ENCODE measurements at places on chromosomes 7 and 10.

DNA sequence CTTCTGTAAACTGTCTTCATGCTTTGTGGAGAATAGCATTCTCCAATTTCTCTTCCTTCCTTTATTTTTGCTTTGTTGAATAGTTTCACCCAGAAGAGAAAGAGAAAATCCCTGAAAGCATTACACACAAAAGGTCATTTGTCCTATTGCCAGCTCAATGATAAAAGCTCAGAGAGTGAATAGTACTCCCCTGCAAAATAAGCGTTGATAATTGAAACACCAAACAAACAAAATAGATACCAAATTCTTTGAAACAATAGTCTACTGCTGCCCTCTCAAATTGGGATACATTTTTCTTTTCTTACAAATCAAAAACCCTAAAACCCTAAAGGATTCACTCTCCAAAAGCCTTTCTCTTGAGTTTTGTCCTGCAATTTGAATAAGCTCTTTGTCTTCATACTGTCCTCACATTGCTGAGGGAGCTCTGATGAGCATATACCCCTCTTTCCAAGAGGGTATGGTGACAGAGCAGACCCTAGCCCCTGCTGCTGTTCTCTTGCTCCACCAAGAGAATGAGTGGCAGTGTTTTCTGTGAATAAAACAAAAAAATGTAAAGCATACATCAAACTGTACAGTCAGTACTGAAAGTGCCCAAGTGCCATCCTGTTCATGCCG, 134.4 kb downstream of the CSTF2T start:
- DNase-seq, result no peak

DNA sequence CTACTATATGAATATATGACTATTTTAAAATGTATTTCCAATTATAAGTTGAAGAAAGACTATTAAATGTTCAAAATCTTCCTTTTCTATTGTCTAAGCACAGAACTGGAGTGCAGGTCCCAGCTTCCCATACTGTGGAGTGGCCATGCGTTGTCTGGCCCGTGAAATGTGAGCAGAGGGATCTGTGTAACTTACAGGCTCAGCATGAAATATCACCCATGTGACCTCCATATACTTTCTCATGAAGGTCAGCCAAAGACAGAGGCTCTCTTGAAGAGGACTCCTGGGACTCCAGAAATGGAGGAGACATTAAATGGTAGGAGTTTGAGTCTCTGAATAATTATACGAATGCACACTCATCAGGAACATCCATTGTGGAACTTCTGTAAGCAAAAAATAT, 92.4 kb upstream of the CAV2 start:
- no peak for DNase-seq

- DNase-seq, result no peak
These were observed 127.8 kb downstream of the ITGB8 start for GRCh38 chr7:20458521-20458920.

- no peak for DNase-seq
These were observed 47.4 kb upstream of the EZH2 start for GRCh38 chr7:148931470-148931869.

GRCh38 chr7:7897509-7897908, 71.1 kb upstream of the GLCCI1 start:
- DNase-seq, result no peak

GRCh38 chr10:9081961-9082360, 1027.5 kb downstream of the GATA3 start:
- no peak for DNase-seq

GRCh38 chr10:624312-624604, 65.2 kb downstream of the DIP2C start:
- DNase-seq, result no peak

DNA sequence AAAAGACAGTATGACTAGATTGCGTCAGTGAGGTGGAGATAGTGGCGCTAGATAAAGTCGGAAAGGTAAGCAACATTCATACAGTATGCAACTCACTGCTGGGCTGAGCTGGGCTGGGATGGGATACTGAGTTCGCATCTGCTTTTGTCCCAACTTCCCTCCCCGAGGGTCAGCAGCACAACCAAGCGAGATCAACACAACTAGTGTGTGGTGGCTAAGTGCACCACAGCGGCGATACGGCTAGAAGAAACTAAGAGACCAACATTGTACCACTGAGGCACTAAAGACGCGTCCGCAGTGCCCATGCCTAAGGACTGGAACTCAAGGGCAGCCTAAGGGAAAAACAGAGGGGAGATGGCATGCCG, 467 bp downstream of the EXOSC1 start:
- DNase-seq, result no peak

DNA sequence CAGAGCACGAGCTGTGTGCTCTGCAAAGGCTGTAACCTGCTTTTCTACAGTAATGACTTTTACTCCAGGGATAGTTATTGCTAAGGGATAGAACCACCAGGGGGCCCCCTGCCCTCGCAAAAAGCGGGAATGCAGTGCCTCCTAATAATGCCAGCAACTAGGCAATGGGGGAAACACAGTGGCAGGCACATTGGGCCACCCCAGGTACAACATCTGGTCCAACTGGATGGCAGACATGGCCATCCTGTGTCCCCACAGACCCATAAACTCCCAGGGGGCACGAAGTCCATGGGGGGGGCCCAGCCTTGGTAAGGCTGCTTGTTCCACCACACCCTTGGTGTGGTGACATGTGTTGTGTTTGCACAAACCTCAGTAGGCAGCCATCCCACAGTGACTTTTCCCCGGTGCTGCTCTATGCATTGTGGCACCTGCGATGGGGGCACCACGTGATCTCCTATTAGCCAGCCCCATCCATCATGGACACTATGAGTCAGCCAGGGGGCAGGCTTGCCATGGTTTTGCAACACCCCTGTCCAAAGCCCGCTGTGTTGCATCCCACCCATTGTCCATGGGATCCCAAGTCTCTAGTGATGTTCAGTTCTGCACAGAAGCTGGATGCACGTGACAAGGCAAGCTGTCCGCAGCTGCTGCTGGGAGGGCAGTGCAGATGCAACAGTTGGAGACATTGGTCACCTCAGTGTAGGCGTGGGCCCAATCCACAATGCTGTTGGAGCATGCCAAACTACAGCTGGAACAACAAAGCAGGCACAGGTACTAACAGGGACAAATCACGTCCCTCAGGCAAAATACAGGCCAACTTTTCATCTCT, 84.0 kb downstream of the ANLN start:
- DNase-seq, result no peak

DNA sequence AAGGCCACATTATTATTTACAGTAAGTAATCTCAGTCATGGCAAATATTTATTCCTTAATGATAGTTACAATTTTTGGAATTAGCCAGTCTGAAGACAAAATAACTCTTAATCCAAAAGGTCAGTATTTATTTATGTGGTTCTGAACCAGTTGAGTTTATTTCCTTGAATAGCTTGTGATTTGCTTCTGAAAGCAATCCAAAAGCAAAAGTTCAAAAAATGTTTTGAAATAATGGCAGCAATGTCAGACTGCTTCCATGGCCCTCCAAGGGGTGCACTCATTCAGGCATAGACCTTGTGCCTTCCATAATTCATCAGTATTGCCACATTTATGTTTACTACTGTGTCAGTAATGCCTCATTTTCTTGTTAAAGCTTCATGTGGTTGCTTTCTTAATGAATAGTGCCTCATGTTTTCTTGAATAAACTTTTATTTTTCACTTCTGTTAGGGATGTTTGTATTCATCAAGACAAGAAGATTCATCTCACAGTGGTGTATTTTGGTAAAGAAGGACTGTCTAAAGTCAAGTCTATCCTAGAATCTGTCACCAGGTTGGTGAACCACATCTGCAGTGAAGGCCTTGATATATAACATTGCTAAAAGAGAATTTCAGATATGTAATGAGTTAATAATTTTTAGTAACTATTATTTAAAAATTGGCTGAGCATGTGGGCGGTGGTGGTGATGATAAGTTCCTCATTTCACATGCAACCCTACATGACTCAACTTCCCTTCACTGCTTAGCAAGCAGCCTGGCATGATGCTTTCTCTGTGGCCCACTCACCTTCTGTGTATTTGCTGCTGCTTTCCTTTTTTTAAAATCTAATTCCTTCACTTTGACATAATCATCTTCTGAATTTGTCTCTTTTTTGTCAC, 22.0 kb downstream of the CSGALNACT2 start:
- no peak for DNase-seq

DNA sequence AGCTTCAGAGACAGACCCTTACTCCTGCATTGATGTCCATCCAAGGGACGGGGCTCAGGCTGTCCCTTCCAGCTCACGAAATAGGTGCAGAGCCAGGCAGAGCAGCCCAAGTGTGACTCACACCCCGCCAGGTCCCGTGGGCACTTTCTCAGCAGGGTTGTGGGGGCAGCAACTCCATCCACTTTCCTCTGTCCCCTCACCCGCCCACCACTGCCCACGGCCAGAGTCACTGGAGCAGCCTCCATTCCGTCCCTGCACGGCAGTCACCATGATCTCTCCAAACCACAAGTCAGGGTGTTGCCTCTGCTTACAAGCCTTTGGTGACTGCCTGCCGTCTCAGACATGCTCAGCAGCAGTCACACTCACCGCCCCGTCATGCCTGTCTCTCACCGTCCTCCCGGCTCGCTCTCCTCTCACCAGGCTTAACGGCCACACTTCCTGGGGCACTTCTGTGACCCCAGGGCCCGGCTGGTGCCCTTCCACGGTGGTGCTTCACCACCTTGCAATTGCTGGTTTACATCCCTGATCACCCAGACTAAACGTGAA, 39.3 kb downstream of the CALML3 start:
- peak; percentile 42 for DNase-seq

DNA sequence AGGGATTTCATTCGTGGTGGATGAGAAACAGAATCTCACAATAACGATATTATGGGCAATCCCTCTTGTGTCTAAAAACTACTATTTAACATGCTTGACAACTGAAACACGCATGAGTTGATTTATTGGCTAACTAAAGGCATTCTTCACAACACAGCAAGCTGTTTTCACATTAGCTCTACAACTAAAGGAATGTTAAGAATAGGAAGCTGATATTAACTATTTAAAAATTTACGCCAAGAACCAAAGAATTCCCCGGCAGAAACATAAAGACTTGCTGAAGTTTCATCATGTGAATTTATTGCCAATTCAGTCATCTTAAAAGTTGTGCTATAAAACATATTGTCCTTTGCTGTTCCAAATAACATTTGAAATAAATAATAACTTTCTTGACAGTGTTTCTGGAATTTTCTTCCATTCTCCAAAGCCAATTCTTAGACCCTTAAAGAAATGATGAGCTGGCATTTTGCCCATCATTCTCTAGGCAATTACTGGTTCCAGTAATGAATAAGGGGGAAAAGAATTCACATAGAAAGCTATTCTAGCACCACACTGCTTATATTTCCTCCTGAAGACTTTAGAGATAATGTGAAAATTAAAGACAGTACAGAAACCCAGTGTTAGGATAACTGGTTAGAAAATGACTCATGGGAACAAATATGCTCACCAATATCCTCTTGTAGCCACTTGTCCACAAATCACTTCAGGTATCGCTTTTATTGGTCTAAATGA, 233.1 kb downstream of the PARD3 start:
- no peak for DNase-seq

GRCh38 chr7:40232242-40232893, 97.6 kb downstream of the SUGCT start:
- no peak for DNase-seq

- DNase-seq, result no peak
These were observed 83.3 kb downstream of the TES start for GRCh38 chr7:116293633-116294032.

GRCh38 chr7:139681812-139682135, 96.0 kb downstream of the HIPK2 start:
- DNase-seq, result no peak

GRCh38 chr10:27884185-27884641, 114.7 kb downstream of the ODAD2 start:
- DNase-seq, result no peak

- no peak for DNase-seq
These were observed 465.3 kb downstream of the PLXDC2 start for GRCh38 chr10:20281579-20281978.

GRCh38 chr10:72316748-72317435, 37.8 kb downstream of the DNAJB12 start:
- DNase-seq, result peak; percentile 75

DNA sequence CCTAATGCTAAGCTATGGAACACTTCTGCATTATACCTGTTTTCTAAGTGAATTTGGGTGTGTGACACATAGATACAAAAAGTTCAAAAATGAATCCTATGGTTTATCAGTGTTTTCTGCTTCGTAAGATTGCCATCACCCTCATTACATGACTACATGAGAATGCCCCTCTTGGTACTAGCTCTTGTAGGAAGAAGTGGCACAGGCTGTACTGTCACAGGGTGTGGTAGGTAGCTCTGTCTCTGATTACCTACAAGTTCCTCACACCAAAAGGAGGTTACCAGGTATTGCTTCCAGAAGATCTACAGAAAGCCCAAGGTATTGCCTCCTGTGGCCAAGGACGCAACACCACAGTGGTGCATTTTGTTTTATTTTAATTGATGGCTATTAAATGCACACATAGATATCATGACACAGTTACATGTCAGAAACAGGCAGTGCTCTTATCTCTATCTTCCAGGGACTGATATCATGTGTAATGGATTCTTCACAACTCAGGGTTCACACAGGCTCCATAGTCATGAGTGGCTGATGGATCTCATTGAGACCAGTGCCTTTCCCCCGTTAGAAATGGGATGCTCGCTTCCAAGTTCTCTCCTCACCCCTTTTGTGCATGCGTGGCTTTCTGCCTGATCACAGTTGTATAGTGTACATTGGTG, 6.6 kb downstream of the OPTN start:
- no peak for DNase-seq

DNA sequence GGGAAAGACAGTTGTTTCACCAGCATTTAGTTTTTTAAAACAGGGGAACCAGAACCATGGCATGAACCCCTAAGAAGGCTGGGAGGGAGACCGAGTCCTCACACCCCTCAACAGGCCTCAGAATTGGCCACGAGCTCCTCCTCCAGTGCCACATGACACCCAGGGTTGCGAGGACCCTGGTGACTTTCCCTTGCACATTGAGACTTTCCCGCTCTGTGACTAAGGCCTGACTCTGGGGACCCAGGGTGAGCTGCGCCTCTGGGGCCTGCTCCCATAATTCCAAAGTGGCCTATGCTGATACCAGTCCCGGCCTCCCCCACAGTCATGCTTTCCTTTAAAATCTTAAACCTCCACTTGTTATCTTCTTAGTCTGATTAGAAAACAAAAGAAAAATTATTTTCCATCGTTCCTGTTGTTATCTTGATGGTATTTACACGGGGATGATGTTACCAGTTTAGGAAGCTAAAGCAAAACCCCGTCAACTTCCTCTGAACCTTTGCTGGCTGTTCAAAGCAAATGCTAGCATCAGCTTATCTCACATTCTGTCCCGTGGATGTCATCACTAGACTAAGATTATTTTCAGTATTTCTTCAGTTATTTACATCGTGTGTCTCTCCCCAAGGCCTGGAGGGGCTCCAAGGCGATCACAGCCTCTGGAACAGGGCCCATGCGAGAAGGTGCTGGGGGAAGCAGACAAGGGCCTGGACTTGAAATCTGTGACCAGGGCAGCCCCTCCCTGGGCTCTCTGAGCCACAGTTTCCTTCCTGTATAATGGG, 42.1 kb downstream of the FAM53B start:
- no peak for DNase-seq

All from CD8-positive, alpha-beta memory T cell (primary cell).